NCI-H526 (cell line): ENCODE measurements at places on chromosomes 2 and 18.
A peak's percentile ranks its signal among the peaks of the same experiment; 100 is the strongest.

DNA sequence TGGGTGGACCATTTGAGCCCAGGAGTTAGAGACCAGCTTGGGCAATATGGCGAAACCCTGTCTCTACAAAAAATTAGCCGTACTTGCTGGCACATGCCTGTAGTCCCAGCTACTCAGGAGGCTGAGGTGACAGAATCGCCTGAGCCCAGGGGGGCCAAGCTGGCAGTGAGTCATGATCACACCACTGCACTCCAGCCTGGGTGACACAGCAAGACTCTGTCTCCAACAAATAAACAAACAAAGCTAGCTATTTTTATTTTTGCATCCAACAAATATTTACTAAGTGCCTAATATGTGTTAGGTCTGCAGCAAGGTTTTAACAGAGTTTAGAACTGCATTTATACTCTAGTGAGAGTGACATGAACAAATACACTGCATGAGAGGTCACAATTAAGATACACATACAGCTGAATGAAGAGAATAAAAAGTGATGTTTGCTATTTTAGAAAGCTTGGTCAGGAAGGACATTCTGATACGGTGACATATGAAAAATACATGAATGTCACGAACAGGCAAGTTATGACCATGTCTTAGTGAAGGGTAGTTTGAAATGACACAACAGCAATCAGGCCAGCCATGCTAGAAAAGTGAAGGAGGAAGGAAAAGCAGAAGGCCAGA lies 83.2 kb upstream of the FRZB start:
- no peak for DNase-seq

DNA sequence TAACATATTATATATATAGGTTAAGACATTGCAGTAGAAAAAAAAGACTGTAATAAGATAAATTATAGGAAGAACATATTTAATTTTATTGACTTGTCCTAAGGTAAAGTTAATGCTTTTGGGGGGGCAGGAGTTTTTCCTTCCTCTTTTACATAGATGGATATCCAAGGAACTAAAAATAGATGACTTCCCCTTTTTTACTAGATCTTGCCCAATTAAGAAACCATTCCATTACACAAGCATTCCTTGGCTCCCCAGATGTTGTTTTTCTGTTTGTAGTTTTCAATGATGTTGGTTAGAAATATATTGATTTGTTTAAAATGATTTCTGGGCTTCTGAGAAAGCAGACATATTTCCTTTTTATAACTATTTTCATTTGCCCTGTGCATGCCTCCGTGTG lies 22.4 kb upstream of the PMAIP1 start:
- no peak for DNase-seq

DNA sequence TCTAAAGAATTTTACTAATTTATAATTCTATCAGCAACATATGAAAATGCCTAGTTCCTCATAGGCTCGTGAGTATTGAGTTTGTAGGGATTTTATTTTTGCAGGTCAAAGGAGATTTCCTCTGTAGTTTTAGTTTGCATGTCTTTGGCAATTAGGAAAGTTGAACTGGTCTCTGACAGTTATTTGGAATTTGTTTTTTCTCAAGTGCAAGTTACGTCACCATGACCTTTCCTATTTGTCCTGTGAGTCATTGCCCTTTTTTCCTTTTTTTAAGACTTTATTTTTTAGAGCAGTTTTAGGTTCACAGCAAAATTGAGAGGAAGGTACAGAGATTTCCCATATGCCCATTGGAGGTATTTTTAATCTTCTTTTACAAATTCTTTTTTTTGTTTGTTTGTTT lies 29.0 kb downstream of the RAMP1 start:
- no peak for DNase-seq

GRCh38 chr18:3466045-3466444 lies 16.1 kb downstream of the TGIF1 start:
- no peak for DNase-seq

DNA sequence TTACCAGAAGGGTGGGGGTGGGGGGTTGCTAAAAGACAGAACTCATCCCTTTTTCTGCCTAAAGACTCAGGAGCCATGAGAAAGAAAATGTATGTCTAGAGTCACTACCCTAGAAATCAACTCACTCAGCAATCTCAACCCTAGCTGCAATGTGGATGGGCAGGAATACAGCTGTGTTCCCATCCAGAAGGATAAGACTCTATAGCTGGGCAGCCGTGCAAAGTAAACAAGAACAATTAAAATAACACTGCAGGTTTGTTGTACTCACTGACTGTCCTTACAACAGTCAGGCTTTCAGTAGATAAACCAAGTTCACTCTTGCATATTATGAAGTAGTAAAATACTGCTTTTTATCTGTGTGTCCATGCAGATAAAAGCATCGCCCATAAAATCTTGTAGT lies 74.0 kb downstream of the ESCO1 start:
- DNase-seq, result no peak

DNA sequence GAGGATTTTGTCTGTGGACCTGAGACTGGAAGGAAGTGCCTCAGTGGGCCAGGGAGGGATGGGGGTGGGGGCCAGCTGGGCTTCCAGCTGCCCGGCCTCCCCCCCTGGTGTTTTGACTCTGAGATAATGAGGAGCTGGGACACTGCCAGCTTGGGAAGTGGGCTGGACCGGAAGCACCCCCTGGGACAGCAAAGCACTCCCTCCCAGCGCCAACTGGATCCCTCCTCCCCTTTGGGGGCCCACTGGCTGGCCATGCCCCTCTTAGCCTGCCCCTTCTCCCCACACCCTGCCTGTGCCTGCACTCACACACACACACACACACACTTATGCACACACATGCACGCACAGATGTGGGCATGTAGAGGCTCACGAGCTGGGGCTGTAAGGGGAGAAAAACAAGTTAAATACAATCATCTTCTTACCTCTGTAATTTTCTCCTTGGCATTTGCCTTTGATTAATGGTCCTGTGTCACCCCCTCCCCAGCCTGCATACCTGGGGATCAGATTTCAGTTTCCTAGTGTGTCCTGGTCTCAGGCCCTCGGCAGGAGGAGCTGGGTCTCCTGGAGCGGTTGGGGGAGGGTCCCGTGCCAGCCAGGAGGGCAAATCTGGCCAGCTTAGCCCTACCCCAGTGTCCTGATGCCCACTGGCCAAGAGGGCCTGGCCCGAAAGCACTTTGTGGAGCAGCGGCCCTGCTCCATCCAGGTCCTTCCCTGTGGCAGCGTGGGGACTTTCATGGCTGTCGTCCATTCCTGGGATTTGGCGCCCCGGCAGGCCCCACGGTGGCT lies 3.6 kb downstream of the ITM2C start:
- peak; percentile 36 for DNase-seq
